ENCODE measurements at places on chromosomes 11 and 22.

DNA sequence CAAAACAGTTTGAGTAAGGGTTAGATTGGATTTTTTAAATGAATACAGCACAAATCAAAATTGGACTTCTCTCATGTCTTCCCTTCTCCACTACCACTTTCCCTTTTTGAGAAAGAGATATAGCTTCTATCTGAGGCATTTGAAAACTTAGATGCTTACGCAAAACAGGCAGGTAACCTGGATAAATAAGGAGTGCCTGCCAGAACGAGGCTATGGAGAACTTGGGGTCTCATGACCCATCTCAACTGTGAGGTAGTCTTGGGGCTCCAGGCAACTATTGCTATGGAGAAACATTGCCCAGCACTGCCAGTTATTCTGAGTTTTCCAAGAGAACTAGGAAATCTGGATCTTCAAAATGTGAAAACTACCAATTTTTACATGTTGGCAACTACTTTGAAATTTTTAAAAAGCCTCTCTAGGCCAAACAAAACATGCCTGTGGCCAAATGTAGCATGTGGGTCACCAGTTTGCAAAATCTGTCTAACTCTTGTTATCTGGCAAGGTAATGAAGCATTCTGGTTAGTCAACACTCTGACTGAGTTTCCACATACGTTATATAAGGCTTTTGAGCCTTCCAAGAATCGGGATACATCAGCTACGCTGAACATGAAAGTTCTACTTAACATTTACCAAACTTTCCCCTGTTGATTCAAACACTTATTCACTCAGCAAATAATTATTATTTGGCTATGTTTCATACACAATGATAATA, 752.7 kb downstream of the KCNA4 start:
- no peak for DNase-seq

GRCh38 chr22:33025675-33026074, 32.5 kb downstream of the SYN3 start:
- no peak for DNase-seq

- no peak for DNase-seq
Measured at GRCh38 chr11:125053167-125053566, 9.9 kb upstream of the SLC37A2 start.

DNA sequence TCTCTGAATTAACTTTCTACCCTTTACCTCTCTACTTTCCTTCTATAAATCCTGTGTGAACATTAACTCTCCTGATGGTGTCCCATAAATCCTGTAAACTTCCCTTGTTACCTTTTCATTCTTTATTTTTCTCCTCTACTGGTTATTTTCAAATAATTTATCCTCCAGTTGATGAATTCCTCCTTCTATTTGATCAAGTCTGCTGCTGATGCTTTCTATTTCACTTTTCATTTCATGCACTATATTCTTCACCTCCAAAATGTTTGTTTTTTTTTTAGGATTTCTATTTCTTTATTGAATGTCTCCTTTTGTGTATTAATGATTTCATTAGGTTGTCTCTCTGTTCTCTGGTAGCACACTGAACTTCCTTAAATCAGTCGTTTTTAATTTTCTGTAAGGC, 68.6 kb downstream of the KCNQ1OT1 start:
- DNase-seq = no peak

- no peak for DNase-seq
Measured at GRCh38 chr11:6022956-6023355, 7.6 kb downstream of the OR56A1 start.

DNA sequence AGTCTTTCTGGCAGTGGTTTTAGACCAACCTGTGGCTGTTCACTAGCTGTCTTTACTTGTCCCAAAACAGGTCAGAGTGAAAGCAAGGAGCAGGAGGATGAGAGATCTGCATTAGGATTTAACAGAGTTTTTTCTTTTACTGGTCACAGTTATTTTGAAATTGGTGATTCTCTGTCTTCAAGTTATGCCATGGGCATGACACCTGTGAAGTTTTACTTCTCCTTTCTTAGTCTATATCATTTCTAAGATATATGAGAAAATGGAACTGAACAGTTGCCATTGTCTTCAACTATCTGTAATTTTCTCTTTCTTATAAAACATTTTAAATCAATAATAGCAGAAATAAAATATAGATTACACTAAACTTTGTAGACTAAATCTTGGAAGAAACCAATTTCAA, 60.6 kb downstream of the TRPC6 start:
- DNase-seq = no peak

DNA sequence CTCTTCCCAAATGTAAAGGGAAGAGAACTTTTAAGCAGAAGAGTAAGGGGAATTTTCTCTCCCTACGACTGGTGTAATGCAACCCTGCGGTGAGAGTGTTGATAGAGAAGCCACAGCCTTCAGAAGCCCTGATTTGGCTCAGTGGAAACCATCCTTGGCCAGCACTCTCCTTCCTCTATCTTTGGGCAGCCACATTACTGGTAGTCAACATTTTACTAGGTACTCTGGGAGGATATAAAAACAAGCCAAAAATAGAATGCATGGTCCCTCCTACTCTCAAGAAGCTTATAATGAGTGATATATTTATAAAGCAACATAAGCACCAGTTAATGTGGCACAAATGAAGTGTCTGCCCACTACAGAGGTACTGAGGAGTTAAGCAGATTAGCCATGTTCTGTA, 201.8 kb upstream of the NCAM1 start:
- no peak for DNase-seq

DNA sequence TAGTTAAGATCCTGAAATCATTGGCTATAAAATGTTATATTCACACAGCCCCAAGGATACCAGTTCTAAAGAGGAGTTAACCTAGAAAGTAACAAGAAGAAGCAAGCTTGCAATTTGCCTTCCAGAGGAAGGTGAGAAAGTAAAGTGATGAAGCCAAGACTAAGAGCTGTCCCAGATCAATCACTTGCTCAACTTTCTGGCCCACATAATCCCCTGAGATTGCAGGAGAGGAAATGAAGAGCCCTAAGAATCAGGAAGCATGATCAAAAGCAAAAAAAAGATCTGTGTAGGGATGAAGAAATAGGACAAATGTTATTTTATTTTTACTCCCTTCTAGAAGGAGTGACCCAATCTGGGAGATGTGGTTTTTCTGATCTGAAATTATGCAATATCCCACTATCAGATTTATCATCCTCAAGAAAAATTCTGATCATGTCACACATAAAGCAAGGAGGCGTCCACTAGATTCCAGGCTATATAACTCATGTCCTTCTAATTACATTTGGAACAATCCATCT, 180.3 kb upstream of the GUCY1A2 start:
- no peak for DNase-seq

DNA sequence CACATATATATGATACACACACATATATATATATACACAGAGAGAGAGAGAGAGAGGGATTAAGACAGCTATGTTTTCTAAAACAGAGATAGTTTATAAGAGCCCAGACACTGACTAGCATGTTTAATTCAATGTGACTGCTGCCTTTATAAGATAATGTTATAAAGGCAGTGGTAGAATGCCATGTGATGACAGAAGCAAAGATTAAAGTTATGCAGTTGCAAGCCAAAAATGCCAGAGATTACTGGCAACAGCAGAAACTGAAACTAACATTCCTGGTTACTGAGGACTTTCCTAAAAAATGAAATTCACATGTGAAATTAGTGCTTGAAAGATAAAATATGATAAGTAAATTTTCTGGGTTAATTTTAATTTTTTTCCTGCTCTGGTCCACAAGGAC, 1888.9 kb downstream of the LRRC4C start:
- DNase-seq = no peak

DNA sequence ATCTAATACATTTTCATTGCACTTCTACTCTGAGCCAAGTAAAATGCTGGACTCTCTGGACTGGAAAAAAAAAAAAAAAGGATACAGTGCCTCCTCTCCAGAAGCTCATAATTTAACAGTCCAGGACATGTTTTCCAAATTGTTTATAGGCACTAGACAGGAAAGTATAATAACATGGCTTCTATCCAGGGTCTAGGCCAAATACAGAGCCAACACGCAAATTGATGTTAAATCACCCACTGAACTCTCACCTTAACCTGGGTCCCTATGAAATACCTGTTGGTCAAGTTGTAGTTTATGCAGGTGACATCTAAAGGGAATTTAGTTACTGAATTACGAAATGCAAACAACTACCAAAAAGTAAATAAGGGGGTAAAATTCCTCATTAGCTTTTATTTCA, 428.7 kb upstream of the LUZP2 start:
- DNase-seq = no peak

GRCh38 chr22:48709976-48710375, 1117.7 kb downstream of the BRD1 start:
- no peak for DNase-seq

GRCh38 chr22:37187891-37188761, at the start of gene C1QTNF6:
Gene C1QTNF6 (minus strand): TSS chr22:37188247. CDS start chr22:37188213, 34 bp downstream.
- no peak for DNase-seq

- DNase-seq = no peak
Measured at GRCh38 chr22:24542641-24543040, 12.3 kb downstream of the GUCD1 start.

DNA sequence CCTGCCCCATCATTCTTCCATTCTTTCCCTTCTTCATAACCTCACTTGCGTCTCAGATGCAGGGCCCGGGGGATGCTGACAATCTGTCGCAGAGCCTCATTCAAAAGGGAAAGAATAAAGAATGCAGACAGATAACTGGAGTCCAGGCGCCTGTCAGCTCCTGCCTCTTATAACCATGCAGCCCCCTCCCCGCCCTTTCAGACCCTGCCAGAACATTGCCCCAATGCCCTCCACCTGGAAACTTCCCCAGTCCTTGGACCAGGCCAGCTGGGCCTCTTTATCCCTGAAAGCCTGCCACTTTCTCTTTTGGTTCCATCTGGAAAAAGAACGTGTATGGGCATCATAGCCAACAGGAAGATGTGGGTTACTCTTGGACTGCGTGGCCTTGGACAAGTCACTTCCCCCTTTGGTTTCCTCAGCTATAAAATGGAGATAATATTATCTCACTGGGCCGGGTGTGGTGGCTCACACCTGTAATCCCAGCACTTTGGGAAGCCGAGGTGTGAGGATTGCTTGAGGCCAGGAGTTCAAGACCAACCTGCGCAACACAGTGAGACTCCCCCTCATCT, 2.1 kb upstream of the TCF20 start:
- no peak for DNase-seq

- DNase-seq = no peak
Measured at GRCh38 chr11:83785942-83786341, 499.8 kb upstream of the CCDC90B start.

- no peak for DNase-seq
Measured at GRCh38 chr11:112163875-112164685, at the start of gene IL18. Gene IL18 (minus strand): TSS chr11:112164094. CDS start chr11:112155053, 9,041 bp downstream.
